ENCODE measurements at places on chromosomes 2 and 18.
A peak's percentile ranks its signal among the peaks of the same experiment; 100 is the strongest.

- DNase-seq = peak; percentile 93
Observed at GRCh38 chr2:223055140-223055539, 3.1 kb downstream of the KCNE4 start.

DNA sequence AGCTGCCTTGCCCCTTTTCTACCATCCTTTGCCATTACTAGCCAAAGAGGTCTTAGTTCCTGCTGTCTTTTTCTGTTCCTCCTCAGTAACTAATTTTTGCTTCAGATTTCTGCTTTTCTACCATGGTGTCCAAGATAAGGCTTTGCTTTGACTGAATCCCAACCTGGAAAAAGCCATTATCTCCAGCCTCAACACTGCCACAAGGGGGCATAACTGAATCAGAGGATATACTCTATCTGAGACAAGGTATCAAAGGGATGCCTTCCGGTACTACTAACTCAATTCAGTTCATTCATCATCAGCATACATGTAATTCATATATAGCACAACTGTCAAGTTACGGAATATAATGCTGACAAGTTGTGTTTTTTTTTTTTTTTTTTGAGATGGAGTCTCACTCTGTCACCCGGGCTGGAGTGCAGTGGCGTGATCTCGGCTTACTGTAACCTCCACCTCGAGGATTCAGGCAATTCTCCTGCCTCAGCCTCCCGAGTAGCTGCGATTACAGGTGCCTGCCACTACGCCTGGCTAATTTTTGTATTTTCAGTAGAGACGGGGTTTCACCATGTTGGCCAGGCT lies 11.4 kb downstream of the OSGEPL1 start:
- peak; percentile 34 for DNase-seq

DNA sequence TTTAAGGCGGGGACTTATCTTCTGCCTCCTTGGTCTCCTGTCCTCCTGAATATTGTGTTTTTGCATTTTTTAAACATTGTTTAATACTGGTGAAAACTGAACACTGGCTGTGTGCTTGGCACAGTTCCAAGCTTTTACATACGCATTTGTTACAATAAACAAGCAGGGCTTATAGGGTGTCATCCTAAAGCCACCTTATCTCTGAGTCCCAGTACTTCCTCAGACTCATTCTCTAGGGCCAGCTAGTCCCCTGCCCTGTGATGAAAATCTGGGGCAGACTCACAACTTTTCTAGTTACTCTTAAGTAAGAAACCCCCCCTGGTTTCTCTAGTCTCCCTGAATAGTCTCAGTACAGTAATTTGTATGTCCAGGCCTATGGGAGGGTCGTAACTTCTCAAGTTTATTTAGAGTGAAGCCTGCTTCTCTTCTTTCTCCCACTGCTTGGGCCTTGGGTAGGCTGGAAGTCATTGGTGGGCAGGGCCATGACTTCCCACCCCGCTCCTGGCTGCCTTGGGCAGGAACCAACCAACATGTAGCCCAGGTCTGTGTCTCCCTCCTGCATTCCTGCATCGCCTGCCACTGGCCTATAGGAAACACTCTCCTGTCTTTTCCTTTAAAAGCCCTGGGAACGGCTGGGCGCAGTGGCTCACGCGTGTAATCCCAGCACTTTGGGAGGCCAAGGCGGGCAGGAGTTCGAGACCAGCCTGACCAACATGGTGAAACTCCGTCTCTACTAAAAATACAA lies 7.7 kb upstream of the KCNE4 start:
- no peak for DNase-seq

DNA sequence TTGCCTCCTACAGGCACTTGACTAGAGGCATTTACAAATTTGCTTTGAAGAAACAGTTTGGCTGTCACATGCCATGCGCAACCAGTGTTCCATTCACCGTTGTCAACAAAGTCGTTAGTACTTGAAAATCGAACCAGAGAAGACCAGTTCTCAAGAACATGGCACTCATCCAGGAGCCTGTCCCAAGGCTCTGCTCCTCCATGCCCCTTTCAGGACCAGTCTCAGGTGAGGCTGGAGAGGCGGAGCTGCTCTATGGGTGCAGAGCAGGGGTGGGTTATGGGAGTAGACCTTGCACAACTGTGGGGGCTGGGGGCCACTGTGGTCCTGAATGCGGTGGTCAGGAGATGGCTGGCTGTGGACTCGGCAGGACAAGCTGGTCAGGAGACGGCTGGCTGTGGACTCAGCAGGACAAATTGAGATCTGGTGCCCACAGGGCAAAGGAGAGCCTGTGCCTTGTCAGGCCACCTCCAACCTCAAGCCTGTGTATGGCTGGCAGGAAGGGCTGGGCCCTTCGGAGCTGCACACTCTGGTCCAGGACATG lies 12.3 kb upstream of the ATP9B start:
- no peak for DNase-seq

GRCh38 chr2:176240301-176240700 lies 28.9 kb upstream of the MTX2 start:
- DNase-seq = no peak

DNA sequence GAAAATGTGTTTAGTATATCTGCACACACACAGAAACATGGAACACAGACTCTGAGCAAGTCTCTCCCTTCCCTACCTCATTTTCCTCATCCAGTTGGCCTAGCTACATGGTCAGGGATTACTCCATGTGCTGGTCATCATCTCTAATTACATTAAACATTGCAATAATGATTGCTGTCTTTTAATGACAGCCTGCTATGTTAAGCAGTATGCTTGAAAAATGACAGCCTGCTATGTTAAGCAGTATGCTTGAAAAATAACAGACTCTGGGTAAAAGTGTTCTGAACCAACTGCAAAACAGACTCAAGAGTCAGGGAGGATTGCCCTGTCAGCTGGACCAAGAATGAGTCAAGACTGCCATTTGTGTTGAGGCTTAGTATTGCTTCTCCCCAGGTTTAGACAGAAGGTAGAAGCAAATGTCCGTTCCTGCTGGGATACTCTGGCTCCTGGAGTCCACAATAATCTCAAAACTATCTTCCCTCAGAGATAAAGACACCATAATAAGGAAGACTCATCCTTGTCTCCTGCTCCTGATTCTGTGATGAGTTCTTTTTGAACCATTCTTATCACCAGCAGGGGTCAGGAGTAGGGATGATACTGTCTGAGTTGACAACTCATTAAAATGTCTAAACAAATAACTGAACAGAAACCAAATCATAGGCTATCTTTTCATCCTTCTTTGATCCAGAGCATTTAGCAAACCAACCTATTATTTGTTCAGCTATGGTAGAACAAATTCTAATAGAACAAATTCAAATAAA lies 57.7 kb downstream of the CCDC93 start:
- no peak for DNase-seq

DNA sequence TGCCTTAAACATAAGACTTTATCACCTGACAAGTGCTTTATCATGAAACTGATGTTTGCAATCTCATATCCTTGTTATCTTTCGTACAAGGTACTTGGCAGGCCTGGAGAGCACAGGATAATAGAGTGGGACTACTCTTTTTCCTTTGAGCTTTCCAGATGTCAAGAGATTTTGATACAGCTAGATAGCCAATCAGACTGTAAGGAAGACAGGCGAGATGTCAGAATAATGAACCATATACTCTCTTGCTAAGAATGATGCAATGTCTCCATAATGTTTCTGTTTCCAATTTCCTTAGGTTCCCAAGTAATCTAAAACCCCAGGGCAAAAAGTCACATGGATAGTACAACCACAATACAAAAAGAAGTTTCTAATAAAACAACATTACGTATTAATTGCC lies 313.1 kb downstream of the PDE11A start:
- DNase-seq = peak; percentile 35

- no peak for DNase-seq
Observed at GRCh38 chr18:13424363-13424762, 205.8 kb downstream of the LDLRAD4 start.

DNA sequence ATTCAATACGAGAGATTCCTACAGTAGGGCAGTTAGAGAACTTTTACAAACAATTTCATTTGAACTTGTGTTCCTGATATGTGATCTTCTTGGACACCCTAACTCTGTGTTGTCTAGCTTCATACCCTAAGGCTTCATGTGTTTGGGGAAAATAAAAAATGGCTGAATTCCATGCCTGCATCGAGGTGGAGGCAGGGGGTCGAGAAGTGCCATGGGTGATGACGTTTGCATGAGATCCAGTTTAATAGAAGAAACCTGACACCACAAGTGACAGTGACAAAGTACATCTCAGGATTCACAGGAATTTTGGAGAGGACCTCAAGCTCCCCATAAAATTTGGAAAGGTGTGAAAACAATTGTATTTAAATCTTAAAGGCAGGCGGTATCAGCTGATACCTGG lies 169.2 kb upstream of the NABP1 start:
- DNase-seq = no peak

GRCh38 chr2:217937446-217937845 lies 65.3 kb downstream of the TNS1 start:
- peak; percentile 61 for DNase-seq

GRCh38 chr18:61825386-61825785 lies 67.4 kb downstream of the RNF152 start:
- peak; percentile 74 for DNase-seq
